ENCODE measurements at places on chromosomes 12 and 14.

GRCh38 chr14:26597071-26597588 is 703 bp downstream of the NOVA1 start:
- DNase-seq, result no peak

- DNase-seq, result no peak
Observed at GRCh38 chr14:87896393-87897380, 96.3 kb downstream of the GALC start.

- no peak for DNase-seq
Observed at GRCh38 chr12:106276032-106276740, 26.3 kb upstream of the TCP11L2 start.

GRCh38 chr12:27554421-27555186 is 30.6 kb downstream of the PPFIBP1 start:
- DNase-seq, result no peak

DNA sequence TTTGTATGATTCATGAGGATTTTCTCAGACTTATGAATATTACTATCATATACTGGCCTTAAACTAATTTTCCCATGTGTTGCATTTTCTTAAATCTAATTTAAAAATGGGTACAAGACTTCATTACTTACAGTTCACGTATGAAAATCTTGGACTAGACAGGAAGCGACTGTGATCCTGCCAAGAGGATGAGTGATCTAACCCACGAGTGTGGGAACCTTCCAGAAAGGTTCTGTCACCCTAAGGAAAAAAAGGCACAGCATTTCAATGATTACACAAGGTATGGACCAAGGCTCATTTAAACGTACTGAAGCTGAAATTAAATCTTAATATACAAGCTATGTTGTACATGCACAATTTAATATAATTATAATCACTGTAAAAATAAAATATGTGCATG is 293.5 kb upstream of the DIO2 start:
- DNase-seq, result no peak

DNA sequence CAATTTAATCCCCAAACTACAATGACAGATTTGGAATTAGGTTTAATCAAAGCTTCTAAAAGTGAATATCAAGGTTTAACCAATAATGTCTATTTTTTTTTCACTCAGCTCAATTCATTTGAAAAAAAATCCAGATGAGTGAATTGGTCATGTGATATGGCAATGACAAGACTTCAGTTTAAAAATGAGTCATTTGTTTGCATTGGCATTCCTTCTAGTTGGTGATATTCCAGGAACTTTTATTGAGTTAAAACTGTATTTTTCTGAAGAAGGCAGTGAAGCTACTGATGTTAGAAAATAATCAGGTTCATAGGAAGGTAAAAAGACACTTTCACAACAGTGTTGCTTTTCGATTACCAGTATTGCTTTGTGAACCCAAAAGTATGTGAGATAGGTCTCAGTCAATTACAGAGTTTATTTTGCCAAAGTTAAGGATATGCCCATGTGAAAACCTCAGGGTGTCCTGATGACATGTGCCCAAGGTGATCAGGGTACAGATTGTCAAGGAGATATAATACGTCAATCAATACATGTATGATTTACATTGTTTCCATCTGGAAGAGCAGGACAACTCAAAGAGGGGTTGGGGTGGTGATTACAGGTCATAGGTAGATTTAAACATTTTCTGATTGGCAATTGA is 1214.9 kb downstream of the GALC start:
- no peak for DNase-seq

DNA sequence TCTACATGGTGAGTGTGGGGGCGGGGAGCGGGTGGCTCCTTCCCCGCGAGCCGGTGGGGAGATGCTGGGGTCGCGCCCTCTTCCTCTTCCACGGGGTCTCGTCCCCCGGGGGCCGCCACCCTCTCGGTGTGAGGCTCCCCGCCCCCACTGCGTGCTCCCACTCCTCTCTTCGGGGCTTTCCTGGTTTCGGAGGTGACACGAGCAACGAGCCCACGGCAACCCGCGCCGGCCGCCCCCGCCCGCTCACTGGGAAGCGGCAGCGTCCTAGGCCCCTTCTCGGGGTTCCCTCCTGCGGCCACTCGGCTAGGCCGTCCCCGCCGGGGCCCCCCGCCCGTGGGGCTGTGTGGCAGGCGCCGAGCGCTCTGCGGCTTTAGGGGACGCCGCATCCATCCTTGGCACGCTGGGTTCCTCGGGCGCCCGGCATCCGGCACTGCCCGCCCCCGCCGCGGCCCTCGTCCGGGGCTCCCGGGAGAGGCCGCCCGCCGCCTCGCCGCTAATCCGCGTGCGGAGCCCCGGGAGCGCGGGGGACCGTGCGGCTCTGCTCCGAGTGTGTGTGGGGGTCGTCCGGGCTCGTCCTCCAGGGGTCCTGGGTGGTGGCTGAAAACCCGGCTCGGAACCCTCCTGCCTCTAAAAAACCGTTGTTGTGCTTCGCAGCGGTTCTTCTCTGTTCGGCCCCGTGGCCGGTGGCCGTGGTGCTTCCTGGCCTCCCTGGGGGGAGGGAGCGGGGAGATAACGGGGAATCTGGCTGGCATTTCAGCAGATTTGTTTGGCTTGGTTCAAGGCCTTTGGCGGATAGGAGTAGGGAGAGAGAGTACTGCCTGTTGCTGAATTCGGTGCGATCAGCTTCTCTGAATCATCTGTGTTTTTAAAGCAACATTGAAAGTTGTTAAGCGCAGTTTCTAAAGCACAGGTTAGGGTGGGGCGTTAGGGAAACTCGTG is 1.0 kb downstream of the PCNX1 start:
- peak; percentile 64 for DNase-seq

DNA sequence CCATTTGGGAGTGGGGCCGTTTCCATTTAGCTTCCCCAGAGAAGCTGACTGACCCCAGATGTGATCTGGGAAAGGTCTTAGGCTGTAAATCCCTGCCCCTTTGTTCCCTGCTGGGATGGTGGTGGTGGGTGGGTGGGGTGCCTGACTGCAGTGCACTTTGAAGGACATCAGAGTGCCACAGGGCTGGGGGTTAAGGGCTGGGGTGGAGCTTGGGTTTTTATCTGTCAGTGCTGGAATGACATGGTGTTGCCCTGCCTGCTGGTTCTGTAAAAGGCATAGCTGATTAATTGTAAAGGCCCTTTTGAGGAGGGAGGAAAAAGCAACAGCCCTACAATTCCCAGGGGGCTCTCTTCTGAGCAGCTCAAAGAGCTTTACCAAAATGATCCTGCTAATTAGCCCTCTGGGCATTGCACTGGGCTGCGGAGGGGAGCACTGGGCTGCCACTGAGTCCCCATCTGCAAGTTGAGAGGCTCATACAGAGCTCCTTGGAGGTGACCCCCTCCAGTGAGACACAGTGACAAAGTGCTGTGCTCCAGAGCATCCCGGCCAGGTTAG is 21.1 kb downstream of the PLEKHG3 start:
- DNase-seq, result no peak

GRCh38 chr12:48946943-48947342 is 10.3 kb downstream of the ARF3 start:
- no peak for DNase-seq

DNA sequence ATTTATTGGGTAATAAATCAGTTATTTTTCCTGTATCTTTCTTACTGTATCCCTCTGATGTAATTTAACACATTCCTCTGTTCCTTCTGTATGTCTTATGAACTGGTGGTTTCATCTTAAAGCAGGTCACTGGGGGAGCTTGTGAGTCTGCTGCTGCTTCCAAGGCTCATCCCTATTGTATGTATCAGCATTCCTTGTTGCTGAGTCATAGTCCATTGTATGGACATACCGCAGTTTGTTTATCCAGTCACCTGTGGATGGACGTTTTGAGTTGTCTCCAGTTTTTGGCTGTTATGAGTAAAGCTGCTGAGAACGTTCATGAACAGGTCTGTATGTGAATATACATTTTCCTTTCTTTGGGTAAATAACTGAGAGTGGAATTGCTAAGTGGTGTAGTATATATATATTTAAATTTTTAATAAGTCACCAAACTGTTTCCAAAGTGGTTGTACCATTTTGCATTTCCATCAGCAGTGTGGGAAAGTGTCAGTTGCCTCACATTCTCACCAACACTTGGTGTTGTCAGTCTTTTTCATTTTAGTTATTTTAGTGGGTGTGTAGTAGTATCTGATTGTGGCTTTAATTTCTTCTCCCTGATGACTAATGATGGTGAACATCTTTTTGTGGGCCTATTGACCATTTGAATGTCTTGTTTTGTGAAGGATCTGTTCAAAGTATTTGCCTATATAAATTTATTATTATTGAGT is 82.7 kb downstream of the BEGAIN start:
- DNase-seq, result no peak

DNA sequence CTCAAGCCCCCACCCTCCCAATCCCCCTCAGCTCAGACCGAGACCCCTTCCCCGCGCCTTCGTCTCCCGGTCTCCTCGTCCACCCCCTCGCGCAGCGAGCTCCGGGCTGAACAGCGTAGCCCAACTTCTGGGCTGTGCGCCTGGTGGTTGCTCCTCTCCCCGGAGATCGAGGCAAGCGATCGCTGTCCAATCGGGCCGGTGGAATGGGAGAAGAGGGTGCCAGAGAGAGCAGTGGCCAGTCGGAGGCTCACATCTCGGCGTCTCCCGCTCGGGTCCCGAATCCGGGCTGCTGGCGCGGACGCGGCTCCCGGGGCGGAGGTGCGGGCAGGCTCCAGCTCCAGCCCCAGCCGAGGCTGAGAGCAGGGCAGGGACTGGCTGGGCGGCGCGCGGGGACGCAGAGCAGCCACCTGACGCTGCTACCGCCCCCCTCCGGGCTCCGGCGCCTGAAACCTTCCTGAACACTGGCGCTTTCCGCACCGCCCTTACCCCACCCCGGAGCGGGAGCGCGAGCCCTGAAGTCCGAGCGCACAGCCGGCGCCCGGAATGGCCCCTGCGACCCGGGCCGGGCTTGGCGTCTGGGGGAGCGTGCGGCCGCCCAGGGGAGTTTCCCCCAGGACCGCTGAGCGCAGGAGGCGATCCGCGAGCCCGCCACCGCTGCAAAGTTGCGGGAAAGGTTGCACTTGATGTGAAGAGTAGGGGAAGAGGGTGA is 508 bp upstream of the KCNH5 start:
- no peak for DNase-seq

DNA sequence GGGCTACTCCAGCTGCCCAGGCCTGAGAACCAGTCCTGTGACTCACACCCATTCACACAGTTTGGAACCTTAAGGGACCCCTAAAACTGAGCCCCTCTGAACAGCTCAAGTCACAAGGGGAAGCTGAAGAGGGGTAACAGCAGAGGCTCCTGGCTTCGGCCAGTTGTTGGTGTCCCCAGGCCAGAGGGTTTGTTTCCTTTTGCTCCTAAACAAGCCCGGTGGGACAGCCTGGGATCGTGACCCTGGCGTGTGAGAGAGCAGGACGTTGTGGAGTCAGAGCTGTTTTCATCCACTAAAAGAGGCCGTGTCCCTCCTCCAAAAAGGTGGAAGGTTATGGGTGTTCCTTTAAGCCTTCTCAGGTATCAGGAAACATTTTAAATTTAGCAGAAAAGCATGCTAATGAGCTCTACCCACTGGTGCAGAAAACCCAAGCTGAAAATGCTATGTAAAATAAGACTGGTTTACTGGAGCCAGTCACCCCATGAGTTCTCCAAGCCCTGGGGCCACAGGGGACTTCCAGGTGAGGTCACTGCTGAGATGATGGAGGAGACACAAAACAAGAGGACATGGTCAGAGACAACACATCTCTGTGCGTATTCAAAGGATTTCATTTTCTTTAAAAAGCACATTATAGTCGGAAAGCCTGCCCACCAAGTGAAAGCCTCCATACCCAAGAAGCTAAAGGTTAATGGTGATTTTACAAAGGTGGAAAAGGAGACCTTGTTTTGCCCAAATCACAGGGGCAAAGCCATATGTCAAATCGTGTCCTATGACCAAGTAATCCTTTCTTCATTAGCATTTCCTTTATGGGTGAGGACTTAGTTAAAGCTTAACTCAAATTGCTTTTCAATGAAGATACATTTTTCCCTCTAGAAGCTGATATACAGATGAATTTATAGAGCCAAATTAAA is 14.1 kb downstream of the PRKAB1 start:
- DNase-seq, result no peak

GRCh38 chr12:94942663-94943062 is 60.8 kb downstream of the NDUFA12 start:
- peak; percentile 58 for DNase-seq

DNA sequence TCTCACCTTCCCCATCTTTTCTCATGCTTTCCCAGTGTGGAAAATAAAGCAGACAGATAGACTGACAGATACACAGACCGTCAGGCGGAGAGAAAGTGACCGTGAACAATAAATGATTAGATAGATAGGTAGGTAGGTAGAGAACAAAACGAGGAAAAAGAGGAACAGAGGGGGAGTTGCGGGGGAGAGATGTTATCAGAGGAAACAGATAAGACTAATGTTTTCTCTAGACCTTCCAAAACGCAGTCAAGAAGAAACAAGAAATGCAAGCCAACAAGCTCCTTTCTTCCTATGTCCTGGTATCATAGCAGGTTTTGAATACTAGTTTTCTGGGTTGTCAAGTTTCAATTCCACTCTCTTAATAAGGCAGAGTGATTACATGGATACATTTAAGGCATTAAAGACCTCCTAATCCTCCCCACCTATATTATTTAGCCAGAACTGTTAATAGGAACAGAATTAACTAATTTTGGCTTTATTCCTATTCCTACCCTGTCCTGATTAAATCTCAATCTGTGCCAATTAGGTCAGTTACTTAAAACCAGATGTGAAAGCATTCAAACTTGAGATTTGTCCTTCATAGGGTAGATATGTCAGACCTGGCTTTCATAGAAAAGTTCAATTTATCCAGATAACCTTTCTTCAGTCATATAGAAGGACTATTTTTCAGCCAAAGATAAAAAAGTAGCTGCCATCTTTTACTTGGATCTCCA is 89.0 kb upstream of the PTPRR start:
- DNase-seq, result no peak

DNA sequence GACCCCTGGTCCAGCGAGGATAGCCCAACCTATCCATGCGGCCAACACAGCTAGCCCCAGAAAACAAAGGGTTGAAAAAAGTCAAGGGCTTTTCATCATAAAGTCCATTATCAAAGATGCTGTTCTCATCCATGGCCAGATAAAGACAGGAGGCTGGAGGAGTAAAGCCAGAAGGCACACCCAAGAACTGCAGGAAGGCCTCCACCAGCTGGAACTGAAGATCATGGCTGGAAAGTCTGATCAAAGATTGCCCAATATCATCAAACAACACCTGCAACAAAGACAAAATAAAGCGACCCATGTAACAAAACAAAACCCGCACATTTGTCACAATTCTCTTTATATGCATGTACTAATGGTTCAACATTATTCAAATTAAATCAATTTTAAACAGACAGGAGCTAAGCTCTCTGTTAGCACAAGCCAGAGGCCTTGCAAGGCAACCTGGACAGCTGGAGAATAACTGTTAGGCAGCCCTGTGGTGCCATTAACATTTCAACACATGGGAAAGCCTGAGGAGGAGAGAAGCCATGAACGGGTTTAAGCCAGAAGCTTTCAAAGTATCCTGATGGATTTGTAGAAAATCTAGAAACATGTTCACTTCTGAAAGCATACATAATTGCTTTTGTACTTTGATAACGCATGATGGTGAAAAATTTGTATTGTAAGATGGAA is 34.1 kb downstream of the PSMC1 start:
- no peak for DNase-seq

DNA sequence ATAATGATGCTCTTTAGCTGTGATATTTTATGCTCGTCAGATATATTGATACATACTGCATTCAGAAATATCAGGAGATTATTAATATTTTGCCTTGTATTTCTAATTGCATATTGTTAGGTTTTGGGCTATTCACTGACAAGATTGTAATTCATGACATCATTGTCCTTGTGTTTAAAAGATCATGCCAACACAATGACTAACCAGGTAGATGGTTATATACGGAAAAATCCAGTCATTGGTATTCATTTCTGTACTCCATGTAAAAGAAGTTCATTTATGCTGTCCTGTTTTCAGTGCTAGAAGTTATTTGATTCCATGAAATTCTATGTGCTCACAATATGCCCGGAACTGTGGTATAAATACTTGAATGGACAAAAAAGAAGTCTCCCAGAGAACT is 107.5 kb downstream of the KITLG start:
- DNase-seq, result no peak
